A549 treated with Hydrocortisone at 1 μM for 4 hours (cell line): ENCODE measurements at places on chromosomes 6 and 20. TPM values are rescaled to one million over a fixed set of nuclear protein-coding genes. Genes with fewer than 3 reads are reported as not detected.

Gene OR2H1
- not detected in 5 replicates for total RNA-seq

Gene TUBB
- 855 to 944 TPM (median 897 TPM) in 5 replicates for total RNA-seq

Gene DNAH8
- not detected in 5 replicates for total RNA-seq

Gene TCF15
- total RNA-seq, result not detected in 5 replicates

Gene HLA-DRA
- total RNA-seq, result not detected in 5 replicates

Gene IER3
- total RNA-seq, result 46.5 to 68.8 TPM (median 60.6 TPM) in 5 replicates

Gene GGTLC1
- total RNA-seq, result not detected in 5 replicates

Gene C20orf204
- 0.23 to 0.52 TPM (median 0.32 TPM) in 5 replicates for total RNA-seq

Gene RAD21L1
- not detected in 5 replicates for total RNA-seq

Gene MLN
- total RNA-seq, result not detected in 5 replicates

Gene HDGFL1
- total RNA-seq, result not detected in 5 replicates

Gene EDN3
- 2.9 to 3.5 TPM (median 3.1 TPM) in 5 replicates for total RNA-seq

Gene PNLDC1
- total RNA-seq, result 0.08 to 0.14 TPM in 2 of 5 replicates, not detected in the others

Gene OR2B6
- total RNA-seq, result 0.15 to 0.31 TPM (median 0.18 TPM) in 3 of 5 replicates, not detected in the others

Gene GRM1
- total RNA-seq, result 0.02 to 0.05 TPM (median 0.02 TPM) in 3 of 5 replicates, not detected in the others

Gene MOG
- total RNA-seq, result not detected in 5 replicates

Gene PNPLA1
- total RNA-seq, result 0.08 TPM in 1 of 5 replicates, not detected in the others

Gene HSPA1L
- 1.2 to 2.0 TPM (median 1.6 TPM) in 5 replicates for total RNA-seq

Gene SLC22A3
- total RNA-seq, result 47.2 to 57.5 TPM (median 53.1 TPM) in 5 replicates

Gene SLC22A23
- total RNA-seq, result 8.4 to 10.0 TPM (median 9.3 TPM) in 5 replicates

Gene PACSIN1
- total RNA-seq, result 0.05 to 0.14 TPM (median 0.07 TPM) in 5 replicates

Gene SRSF12
- total RNA-seq, result 1.3 to 2.2 TPM (median 1.7 TPM) in 5 replicates

Gene IL20RA
- 0.02 to 0.15 TPM (median 0.05 TPM) in 3 of 5 replicates, not detected in the others for total RNA-seq

Gene GINS1
- 29.1 to 38.4 TPM (median 36.5 TPM) in 5 replicates for total RNA-seq

Gene TNF
- 0.08 to 0.12 TPM in 2 of 5 replicates, not detected in the others for total RNA-seq

Gene CGA
- total RNA-seq, result 0.24 to 0.59 TPM (median 0.39 TPM) in 5 replicates

Gene ZNF334
- not detected in 5 replicates for total RNA-seq

Gene BPIFB2
- total RNA-seq, result not detected in 5 replicates

Gene ADAM33
- 0.05 to 0.17 TPM (median 0.09 TPM) in 4 of 5 replicates, not detected in the other for total RNA-seq

Gene GATA5
- total RNA-seq, result 0.45 to 0.82 TPM (median 0.71 TPM) in 5 replicates

Gene SLC44A4
- total RNA-seq, result 0.03 to 0.14 TPM (median 0.06 TPM) in 4 of 5 replicates, not detected in the other

Gene CLVS2
- 0.08 to 0.26 TPM (median 0.17 TPM) in 5 replicates for total RNA-seq

Gene UBR2
- total RNA-seq, result 6.0 to 8.5 TPM (median 6.9 TPM) in 5 replicates

Gene TXLNB
- not detected in 5 replicates for total RNA-seq

Gene POU5F1
- 10.0 to 17.0 TPM (median 11.3 TPM) in 5 replicates for total RNA-seq

Gene SLC32A1
- not detected in 5 replicates for total RNA-seq
